Esophagus (tissue), 2 donors: ENCODE measurements at places on chromosomes 11 and 22. TPM values are rescaled to one million over a fixed set of nuclear protein-coding genes. Genes with fewer than 3 reads are reported as not detected.

The OR4D5 gene
- polyA plus RNA-seq: not detected

The VPS37C gene
- polyA plus RNA-seq: 18.6 TPM

The FAM181B gene
- polyA plus RNA-seq: 0.51 TPM

The KRTAP5-8 gene
- 0.07 TPM for polyA plus RNA-seq

The PLEKHA7 gene
- polyA plus RNA-seq: 46.0 TPM
